ENCODE measurements at places on chromosomes 12 and 14.

DNA sequence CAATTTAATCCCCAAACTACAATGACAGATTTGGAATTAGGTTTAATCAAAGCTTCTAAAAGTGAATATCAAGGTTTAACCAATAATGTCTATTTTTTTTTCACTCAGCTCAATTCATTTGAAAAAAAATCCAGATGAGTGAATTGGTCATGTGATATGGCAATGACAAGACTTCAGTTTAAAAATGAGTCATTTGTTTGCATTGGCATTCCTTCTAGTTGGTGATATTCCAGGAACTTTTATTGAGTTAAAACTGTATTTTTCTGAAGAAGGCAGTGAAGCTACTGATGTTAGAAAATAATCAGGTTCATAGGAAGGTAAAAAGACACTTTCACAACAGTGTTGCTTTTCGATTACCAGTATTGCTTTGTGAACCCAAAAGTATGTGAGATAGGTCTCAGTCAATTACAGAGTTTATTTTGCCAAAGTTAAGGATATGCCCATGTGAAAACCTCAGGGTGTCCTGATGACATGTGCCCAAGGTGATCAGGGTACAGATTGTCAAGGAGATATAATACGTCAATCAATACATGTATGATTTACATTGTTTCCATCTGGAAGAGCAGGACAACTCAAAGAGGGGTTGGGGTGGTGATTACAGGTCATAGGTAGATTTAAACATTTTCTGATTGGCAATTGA is 1214.9 kb downstream of the GALC start:
- DNase-seq: no peak

- DNase-seq: no peak
Measured at GRCh38 chr12:75943730-75944096, 87.9 kb downstream of the PHLDA1 start.

DNA sequence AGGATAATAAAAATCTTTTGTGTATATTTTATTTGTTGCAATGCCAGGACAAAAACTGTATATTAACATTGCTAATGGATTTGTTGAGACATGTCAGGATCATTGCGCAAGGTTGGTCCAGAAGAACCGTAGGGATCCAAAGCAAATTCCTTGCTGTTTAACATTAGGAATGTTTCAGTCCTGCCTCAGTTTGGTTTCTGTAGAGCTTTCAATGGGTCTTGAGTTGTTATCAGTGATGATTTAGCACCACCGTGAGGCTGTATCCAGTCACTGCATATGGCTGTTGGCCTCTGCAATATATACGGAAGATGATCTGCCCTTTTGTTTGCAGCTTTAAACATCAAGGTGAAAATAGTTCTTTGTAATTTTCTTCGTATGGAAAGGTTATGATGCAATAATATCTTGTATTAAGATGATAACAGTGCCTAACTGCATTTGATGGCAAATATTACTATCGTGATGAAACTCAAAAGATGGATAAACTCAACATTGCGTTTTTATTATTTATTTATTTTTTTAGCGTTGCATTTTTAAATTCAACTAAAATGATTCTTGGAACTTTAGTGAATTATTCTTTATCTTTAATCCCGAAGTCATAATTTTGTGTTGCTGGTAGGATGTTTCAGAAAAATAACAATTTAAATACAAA is 231.2 kb downstream of the AKAP6 start:
- DNase-seq: peak; percentile 37

DNA sequence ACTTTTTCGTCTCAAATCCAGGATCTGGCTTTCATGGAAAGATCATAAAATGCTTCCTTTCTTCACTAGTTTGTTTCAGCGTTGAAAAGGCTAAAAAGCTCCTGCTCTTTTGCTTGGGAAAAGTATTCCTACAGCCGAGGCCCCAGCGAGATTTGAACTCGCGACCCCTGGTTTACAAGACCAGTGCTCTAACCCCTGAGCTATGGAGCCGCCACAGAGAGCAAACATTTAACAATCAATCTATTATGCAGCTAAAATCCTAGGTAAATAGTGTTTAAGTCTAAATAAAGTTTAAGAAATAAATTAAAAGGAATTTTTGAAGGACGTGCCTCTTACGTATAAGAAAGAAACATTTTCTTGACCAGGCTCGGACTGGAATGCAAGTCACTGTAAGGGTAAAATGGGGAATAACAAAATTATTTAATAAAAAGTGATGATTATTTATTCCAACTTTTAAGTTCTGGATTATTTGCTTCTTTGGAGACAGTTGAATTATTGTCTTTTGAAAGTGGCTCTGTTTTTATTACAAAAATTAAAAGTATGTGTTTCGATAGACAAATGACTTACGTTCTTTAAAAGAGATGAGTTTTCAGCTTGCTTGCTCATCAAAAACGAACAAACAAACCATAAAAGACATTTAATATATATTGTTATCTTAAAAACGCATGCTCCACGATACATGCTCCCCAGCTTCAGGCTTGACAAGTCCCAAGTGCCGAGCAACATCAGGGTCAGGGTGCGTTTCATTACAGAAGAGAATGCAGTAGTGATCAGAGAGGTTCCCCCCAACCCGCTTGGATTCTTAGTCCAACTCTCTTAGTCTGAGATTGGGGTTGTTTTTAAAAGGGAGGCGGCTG is 10.2 kb downstream of the OR6S1 start:
- peak; percentile 70 for DNase-seq

GRCh38 chr14:96578619-96579018 is 76.4 kb downstream of the PAPOLA start:
- no peak for DNase-seq

DNA sequence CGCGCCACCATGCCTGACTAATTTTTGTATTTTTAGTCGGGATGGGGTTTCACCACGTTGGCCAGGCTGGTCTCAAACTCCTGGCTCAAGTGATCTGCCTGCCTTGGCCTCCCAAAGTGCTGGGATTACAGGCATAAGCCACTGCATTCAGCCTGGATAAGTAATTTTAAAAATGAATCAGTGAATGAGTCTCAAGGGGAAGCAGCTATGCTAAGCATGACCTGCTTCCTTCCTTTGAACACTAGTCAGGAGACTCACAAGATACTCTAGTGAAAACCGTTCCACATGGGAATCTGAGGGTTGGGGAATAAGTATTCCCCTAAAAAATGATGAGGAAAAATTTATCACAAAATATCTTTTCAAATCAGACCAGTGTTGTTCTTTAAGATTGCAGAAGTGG is 10.7 kb upstream of the FAM234B start:
- no peak for DNase-seq

DNA sequence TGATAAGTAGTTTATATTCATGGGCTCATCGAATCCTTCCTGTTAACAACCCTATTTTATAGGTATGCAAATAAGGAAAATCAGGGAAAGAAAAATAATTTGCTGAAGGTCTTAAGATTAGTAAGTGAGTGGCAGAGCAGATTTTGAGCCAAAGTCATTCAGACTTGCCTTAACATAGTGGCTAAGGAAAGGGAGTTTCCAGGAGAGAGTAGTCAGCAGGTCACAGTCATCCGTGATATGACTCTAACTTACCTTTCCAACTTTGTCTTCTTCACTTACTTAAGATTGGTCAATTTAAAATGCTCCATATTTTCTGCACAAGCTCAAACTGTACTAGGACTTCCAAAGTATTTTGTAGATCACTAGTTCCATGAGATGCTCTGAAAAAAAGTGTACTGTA is 46.6 kb downstream of the AKAP6 start:
- no peak for DNase-seq

DNA sequence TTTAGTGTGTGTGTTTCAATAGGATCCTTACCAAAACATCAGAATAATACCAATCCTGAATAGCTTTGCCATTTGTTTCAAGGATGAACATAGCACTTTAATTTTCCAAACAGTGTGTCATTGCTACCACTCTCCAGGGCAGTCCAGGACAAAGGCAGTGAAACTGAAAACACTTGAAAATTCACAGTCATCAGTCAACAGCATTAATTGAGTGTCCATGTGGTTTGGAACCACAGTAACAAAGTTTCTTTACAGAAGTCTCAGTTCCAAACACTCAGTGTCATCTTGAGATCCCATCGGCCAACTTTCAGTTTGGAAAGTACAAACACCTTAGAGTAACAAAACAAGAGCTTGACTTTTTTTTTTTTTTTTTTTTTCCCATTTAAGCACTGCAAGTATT is 228.4 kb upstream of the SOX5 start:
- no peak for DNase-seq

DNA sequence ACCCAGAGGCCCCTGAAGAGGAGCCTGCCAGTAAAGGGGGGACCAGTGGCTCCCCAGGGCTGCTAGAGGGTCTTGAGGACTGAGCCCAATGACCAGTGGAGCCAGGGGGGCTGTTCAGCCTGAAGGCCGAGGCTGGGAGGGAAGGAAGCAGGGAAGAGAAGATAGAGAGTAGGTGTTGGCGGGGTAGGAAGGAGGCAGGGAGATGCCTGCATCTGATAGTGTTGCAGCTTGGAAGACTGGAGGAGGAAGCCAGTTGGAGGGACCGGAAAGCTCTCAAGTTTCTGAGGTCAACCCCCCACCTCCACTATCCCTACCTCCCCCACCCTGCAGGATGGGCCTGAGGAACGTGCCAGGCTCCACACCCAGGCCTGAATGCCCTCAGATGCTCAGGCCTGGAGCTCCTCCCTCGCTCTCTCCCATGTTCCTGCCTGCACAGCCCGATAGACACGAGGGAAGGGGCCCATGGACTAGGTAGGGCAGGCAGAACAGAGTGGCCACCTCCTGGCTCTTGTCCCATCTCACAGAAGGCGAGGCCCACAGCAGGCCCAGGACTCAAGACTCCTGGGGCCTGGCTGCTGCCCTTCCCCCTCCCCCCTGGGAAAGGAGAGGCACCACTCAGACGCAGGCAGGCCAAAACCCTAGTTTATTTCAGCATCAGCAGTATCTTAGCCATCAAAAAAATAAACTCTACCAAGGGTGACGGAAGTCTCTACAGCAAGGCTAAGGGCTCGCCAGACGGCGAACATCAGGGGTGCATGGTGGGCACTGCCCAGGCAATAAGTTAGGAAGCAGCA is 3.4 kb downstream of the CKB start:
- no peak for DNase-seq

GRCh38 chr12:14885718-14886221 is at the start of gene MGP:
MGP (minus strand) TSS chr12:14885854; CDS start chr12:14885791, 63 bp downstream.
- DNase-seq: no peak

DNA sequence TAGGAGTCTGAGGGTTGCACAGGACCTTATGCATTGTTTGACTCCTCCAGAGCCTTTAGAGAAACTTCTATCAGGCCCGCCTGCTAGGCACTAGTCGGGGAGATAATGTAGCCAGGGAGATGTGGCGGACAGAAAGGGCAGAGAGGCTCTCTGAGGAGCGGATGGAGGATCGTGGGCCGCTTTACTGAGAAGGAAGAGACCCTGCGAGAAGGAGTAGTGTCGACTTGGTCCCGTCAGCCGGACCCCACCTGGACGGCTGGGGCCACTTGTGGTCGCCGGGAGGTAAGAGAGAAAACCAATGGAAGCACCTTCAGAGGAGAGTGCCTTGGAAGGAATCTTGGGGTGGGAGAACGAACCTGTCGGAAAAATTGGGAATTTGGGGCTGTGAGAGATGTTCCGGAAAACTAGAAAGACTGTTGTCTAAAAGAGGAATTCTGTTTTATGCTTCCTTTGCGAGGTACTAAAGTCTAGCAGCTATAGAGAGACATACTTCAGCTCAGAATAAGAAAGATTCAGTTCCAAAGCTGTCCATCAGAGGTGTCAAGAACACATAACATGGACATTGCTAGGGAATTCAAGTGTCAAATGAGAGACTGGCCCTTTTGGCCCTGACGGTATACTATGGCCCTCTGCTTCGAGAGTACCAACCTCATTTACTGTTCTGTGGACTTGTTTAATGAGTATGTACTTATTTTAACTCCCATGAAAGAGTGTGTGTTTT is 660 bp upstream of the MCRS1 start:
- no peak for DNase-seq

GRCh38 chr12:30546121-30546520 is 149.5 kb downstream of the IPO8 start:
- no peak for DNase-seq

DNA sequence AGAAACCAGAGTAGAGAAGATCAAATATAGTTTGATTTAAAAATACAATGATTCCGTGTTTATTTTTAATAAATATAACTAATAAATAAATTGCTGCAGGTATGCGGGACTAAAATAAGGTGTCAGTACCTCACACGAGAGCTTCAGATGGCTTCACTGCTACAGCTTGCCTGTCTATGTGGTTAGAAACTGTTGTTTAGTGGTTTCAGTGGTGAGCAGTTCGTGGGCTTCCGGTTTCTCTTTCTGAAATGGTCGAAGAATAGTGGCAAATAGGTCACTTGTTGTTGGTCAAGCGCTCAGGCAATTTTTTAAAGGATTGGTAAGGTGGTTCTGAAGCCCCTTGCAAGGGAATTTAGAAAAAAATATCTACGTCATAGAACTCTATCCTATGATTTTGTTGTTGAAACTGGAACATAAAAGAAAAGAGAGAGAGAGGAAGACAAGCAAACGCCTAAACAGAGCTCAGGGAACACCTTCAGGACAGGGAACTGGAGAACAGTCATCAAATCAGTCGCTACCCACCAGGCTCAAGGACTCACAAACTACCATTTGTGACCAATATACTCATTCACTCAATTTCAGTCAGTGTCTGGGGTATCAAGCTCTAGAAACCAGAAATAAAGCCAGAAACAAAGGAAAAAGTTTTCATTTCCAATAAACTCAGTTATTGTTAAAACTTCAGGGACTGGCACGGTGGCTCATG is 31.3 kb downstream of the GABARAPL1 start:
- DNase-seq: no peak

GRCh38 chr14:90654831-90655276 is 161.4 kb downstream of the TTC7B start:
- no peak for DNase-seq

- DNase-seq: no peak
Measured at GRCh38 chr12:125017801-125018200, 24.4 kb downstream of the BRI3BP start.

DNA sequence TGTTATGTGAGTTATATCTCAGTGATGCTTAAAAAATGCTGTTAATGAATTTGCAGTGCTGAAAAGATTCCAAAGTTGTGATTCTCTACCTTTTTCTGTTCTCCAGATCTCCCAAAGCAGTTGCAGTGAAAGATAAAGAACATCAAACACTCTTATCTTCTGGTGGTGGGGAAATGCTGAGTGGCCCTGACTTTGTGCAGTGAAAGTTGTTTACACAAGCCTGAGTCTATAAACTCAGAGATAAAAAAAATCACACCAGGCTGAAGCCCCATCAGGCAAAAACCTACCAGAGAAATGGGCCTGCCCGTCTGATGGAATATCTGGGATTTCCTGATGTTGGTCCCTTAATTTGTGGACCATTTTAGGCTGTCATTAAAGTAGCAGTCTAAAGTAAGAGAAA is 46.1 kb downstream of the RASSF3 start:
- DNase-seq: no peak
